ENCODE measurements at places on chromosomes 16 and 17. TPM values are rescaled to one million over a fixed set of nuclear protein-coding genes. Genes with fewer than 3 reads are reported as not detected.
A peak's percentile ranks its signal among the peaks of the same experiment; 100 is the strongest.

IL21R gene
- total RNA-seq: 0.14 TPM

WSCD1 gene
- total RNA-seq: 10.6 TPM

FBXW10B gene
- 0.84 TPM for total RNA-seq

RNF222 gene
- total RNA-seq: not detected

KRT32 gene
- total RNA-seq: not detected

HP gene
- total RNA-seq: 21.2 TPM

NACA2 gene
- total RNA-seq: not detected

ATP2A3 gene
- 7.7 TPM for total RNA-seq

MYOCD gene
- 37.6 TPM for total RNA-seq

PRAC2 gene
- total RNA-seq: not detected

KRTAP4-5 gene
- total RNA-seq: not detected

- no peak for DNase-seq
Observed at GRCh38 chr16:52535076-52535475, 11.9 kb downstream of the TOX3 start.

GRCh38 chr16:57600952-57601580 is 27.4 kb upstream of the ADGRG1 start:
- DNase-seq: no peak

- DNase-seq: peak; percentile 39
Observed at GRCh38 chr16:84827897-84828296, 8.1 kb downstream of the CRISPLD2 start.

DNA sequence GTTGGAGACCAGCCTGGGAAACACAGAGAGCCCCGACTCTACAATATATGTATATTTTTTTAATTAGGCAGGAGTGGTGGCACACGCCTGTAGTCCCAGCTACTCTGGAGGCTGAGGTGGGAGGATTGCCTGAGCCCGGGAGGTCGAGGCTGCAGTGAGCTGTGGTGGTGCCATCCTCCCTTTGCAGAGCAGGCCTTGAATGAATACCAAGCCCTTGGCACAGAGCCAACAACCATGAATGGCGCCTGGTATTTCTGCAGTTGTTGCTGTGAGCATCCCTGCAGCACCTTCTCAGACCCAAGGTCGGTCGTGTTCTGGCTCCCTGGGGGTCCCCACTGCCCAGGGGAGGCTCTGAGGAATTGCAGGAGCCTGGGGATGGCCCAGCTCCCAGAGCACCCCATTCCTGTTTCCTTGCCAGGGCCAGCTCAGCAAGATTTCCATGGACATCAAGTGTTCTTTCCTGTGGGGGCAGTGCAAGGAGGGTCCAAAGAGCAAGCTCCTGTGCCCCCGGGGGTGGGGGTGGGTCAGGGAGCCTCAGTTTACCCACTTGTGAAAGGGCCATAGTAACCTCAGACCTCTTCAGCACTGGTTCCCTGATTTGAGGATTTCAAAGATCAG is 25.6 kb upstream of the RMI2 start:
- DNase-seq: no peak

DNA sequence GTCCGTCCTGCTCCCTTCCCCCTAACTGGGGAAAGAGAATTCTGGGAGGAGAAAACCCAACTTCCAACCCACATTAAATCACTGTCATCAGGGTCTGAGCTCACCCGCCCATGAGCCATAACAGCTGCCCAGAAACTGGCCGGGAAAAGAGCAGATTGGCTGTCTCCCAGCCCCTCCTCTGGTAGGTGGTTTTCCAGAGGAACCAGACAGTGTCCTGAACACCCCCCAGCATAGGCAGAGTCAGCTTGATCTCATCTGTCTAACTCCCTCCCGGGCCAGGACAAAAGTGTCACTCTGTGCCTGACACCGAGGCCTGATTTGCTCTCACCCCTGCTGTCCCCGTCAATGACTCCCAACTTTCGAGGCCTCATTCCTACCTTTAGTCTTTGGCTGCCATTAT is 197.0 kb downstream of the AXIN2 start:
- DNase-seq: no peak

DNA sequence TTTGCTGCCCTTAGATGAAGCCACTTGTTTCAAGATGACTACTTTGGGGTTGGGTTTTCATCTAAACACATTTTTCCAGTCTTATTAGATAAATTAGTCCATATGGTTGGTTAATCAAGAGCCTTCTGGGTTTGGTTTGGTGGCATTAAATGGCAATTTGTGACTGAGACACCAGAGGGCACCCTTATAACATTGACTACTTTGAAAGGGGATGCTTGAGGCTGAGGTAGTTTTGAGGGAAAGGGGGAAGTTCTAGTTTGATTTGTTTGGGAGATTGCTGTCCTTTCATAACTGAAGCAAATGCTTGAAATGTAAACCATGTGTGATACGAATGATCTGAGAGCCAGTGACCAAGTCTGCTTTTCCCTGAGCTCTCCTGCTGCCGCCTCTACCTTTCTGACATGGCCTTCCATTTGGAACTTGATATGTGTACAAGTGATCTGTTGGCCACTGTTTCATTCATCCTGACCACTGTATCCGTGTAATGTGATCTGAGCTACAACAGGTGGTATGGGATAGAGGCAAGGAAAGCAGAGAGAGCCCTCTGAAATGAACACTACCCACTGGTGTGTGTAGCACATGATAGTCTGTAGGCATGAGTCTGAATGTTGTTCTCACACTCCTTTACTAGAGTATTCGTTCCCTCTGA is 5.8 kb upstream of the RARA start:
- DNase-seq: no peak

GRCh38 chr17:8153957-8154607 is 1.9 kb upstream of the PER1 start:
- peak; percentile 99 for DNase-seq

- DNase-seq: no peak
Observed at GRCh38 chr16:16940351-16940750, 530.4 kb downstream of the XYLT1 start.

DNA sequence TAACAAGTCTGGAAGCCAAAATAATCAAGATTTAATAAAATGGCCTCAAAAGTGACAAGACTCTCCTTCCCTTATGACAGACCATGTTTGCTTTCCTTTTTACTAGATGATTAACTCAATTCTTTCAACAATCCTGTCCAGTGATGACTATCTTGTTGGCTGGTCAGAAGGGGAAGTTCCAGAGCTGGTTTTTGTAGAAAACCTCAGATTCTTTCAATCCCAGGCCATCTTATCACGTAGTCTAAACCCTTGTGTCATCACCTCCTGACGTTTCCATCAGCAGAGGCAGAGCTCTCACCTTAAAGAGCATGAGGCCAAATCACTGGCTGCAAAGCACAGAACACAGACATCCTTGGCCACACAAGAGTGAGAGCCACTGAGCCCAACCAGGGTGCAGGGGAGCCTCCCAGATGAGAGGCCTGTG is 125.3 kb downstream of the ANKRD11 start:
- DNase-seq: no peak

DNA sequence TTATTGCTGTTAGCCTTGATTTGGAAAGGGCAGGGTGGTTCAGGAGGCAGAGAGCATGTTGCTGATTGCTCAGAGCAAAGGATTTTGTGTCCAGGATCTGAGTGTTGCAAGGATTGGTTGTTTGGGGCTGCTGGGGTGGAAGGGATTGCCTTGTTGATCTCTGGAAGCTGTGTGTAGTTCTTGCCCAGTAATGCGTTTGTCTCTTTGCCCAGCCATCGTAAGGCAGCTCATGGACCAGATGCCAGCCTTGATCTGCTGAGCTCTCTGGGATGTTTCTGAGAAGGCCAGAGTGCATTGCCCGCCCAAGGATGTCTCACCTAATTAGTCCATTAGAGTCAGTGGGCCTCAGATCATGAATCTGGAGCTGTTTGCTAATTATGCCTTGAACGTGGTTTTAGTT is 33.6 kb downstream of the NKD1 start:
- no peak for DNase-seq

DNA sequence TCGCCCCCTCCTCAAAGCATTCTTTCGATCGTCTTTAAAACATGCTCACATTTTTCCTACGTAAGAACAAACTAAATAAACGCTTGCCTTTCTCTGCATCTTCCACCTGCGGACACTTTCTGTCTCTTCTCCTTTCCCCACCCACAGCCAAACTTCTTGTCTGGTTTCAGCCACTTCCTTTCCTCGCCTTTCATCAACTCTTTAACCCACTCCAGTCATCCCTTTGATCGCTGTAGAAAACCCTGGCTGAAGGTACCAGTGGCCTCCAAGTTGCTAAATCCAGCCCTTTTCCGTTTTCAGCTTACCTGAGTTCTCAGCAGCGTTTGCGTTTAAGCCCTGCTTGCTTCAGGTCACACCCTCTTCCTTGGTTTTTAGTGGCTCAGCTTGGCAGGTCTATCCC is 483 bp downstream of the RPA1 start:
- no peak for DNase-seq

GRCh38 chr16:85502357-85502756 is 110.8 kb upstream of the GSE1 start:
- DNase-seq: no peak

GRCh38 chr17:13994050-13994449 is 75.3 kb upstream of the COX10 start:
- no peak for DNase-seq

DNA sequence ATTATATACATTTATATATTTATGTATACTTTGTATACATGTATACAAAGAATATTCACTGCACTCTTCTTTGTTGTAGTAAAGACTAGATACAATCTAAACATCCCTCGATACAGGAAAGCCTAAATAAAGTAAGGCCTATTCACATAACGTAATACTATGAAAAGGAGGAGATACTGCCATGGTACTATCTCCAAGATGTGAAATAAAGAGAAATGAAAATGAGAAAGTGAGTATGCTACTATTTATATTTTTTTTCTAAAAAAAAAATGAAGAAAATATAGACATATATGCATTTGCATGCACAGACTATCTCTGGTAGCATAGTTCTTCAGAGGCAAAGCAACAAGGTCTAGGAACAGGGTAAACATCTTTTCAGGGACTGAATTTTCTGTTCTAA is 19.4 kb downstream of the CFDP1 start:
- no peak for DNase-seq

DNA sequence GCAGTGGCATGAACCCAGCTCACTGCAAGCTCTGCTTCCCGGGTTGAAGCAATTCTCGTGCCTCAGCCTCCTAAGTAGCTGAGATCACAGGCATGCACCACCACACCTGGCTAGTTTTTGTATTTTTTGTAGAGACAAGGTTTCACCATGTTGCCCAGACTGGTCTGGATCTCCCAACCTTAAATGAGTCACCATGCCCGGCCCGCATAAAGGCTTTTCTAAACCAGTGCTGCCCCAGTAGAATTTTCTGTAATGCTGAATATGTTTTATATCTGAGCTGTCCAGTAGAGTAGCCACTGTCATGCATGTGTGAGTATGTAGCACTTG is 36.9 kb upstream of the WSB1 start:
- DNase-seq: no peak

DNA sequence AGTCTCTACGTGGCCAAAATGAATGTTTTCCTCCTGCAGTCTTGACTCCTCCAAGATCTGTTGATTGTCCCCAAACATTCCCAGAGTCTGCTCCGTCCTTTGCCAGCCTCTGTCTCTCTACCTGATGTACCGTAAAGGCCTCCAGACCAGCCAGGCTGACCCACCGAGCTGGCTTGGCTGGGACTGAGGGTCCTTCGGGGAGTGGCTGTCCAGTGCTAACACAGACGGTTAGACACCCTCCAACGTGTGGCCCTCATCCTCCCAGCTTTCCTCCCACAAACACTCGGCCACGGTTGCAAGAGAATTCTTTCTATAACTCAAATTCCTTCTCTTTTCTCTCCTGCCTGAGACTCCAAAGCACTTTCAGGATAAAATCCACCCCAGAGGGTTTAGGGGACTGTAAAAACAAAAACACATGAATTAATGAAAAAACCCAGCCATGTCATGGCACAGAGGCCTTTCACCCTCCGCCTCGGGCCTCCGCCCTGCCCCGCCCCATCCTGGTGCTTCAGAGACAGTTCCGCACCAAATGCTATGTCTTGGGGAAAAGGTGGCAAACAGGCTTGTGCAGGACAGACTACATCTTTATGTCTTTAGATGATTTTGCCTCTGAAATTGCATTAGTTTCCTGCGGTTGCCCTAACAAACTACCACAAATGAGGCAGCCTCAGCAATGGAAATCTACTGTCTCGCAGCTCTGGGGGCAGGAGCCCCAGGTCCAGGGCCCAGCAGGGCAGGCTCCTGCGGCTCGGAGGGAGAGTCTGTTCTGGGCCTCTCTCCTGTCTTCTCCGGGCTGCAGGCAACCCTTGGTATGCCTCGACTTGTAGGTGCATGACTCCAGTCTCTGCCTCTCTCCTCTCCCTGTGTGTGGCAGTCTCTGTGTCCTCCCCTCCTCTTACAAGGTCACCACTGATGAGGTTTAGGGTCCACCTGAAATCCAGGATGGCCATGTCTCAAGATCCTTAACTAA is 72.5 kb upstream of the CBX4 start:
- no peak for DNase-seq

Data from Right ventricle myocardium inferior (tissue), 1 donor.